Left lung (tissue), 14 donors: ENCODE measurements at places on chromosomes 2 and 18. TPM values are rescaled to one million over a fixed set of nuclear protein-coding genes. Genes with fewer than 3 reads are reported as not detected.

GPR39 gene
- total RNA-seq = 13.1 TPM

HOXD13 gene
- total RNA-seq = not detected

CDH19 gene
- total RNA-seq = 0.79 TPM

FRZB gene
- 0.76 TPM for total RNA-seq

SLC20A1 gene
- total RNA-seq = 40.5 TPM

SERPINB3 gene
- not detected for total RNA-seq

DPP10 gene
- 0.82 TPM for total RNA-seq

ANKRD36B gene
- 15.9 TPM for total RNA-seq

SMC6 gene
- 18.5 TPM for total RNA-seq

CNTNAP5 gene
- not detected for total RNA-seq

LINC00305 gene
- total RNA-seq = not detected

TFPI gene
- 300 TPM for total RNA-seq

GREB1 gene
- 3.1 TPM for total RNA-seq

MAP3K19 gene
- total RNA-seq = not detected

ASIC4 gene
- total RNA-seq = not detected

ANKRD30B gene
- total RNA-seq = not detected

HJURP gene
- 1.8 TPM for total RNA-seq

CREG2 gene
- not detected for total RNA-seq

C2orf92 gene
- 8.9 TPM for total RNA-seq

CYP27A1 gene
- total RNA-seq = 95.9 TPM

CD302 gene
- 51.5 TPM for total RNA-seq

SGPP2 gene
- 31.2 TPM for total RNA-seq

IGFBP2 gene
- 28.2 TPM for total RNA-seq

IL1F10 gene
- total RNA-seq = not detected

FZD7 gene
- 17.6 TPM for total RNA-seq

CDH2 gene
- 1.6 TPM for total RNA-seq

ARHGEF4 gene
- 4.3 TPM for total RNA-seq

KCMF1 gene
- total RNA-seq = 66.4 TPM

MARCO gene
- total RNA-seq = 122 TPM

TM4SF20 gene
- total RNA-seq = not detected

SPP2 gene
- total RNA-seq = not detected

ASB18 gene
- total RNA-seq = not detected

TXNDC2 gene
- 0.09 TPM for total RNA-seq

SATB2 gene
- total RNA-seq = 4.5 TPM

ESCO1 gene
- 14.3 TPM for total RNA-seq

SERPINB2 gene
- total RNA-seq = 3.5 TPM

PCARE gene
- total RNA-seq = 0.23 TPM

LRP2 gene
- total RNA-seq = 34.6 TPM

ZAP70 gene
- 5.6 TPM for total RNA-seq

TYMS gene
- total RNA-seq = 39.6 TPM

RND3 gene
- 44.8 TPM for total RNA-seq

AQP12B gene
- not detected for total RNA-seq

PNKD gene
- total RNA-seq = 96.8 TPM
